Upper lobe of right lung (tissue), 1 donor: ENCODE measurements at places on chromosomes 1 and 21.

GRCh38 chr1:234230414-234230862 lies 142.8 kb upstream of the COA6 start:
- DNase-seq: no peak

DNA sequence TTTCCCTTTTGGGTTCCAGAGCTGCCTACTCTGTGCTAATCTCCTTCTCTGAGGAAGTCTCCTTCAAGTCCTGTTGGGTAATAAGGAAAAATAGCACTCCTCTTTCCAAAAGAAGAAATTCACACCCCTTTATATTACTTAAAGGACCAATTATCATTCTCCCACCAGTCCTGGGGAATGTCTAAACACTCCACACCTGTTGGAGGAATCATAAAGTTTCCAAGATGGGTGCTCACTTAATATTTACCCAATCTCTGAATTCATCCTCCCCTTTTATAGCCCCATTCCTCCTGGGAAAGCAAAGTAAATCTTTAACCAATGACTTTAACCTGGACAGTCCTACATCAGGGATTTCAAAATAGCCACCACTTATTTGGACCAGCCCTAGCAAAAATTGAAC lies 873.1 kb downstream of the KCNT2 start:
- no peak for DNase-seq

- DNase-seq: peak; percentile 28
Observed at GRCh38 chr1:18357622-18358230, 123.0 kb upstream of the KLHDC7A start.

- no peak for DNase-seq
Observed at GRCh38 chr1:201104141-201104540, 8.1 kb downstream of the CACNA1S start.

GRCh38 chr1:77234096-77234495 lies 14.9 kb upstream of the PIGK start:
- DNase-seq: no peak

DNA sequence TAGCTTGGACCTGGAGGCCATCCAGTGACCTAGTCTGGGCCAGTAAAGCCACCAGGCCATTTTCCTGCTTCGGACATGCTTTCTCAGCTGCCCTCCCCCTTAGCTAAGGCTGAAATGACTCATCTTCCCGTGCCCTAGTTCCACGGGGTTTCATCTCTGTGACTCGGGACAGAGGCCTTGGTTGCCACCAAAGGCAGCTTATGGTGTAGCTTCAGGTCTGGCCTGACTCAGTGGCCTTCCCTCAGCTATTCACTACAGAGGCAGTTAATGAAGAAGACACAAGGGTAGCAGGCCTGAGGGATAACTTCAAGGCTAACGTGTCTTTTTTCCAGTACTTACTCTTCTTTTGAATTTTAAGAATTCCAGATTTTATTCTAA lies 82.4 kb downstream of the PBX1 start:
- DNase-seq: no peak

DNA sequence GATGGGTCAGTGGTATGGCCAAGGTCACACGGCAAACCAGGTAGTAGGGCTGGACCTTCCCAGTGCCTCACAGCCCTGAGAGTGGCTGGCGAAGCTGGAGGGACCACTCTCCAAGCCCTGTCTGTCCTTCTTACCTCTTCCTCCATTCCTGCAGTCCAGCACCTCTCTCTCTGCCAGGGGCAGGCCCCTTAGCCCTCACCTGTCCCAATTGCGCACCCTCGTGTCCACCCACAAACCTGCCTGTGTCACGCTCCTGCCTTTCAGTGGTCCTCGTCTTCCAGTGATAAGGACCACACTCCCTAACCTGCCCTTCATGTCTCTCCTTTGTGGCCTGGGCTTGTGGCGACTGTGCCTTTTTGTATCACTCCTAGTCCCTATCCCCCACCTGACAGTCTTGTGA lies 3.4 kb downstream of the PODN start:
- DNase-seq: no peak

GRCh38 chr1:214378492-214378891 lies 97.5 kb downstream of the SMYD2 start:
- DNase-seq: no peak

- DNase-seq: no peak
Observed at GRCh38 chr1:40185951-40186864, 25.0 kb downstream of the RLF start.

GRCh38 chr1:10639775-10640578 lies 156.5 kb downstream of the CASZ1 start:
- no peak for DNase-seq

- no peak for DNase-seq
Observed at GRCh38 chr1:201724766-201725118, 104.2 kb upstream of the IPO9 start.
